ENCODE measurements at places on chromosomes 3 and 15.

- DNase-seq: no peak
Observed at GRCh38 chr15:72155003-72155621, 36.9 kb downstream of the SENP8 start.

- DNase-seq: no peak
Observed at GRCh38 chr3:173891272-173892100, 493.9 kb downstream of the NLGN1 start.

DNA sequence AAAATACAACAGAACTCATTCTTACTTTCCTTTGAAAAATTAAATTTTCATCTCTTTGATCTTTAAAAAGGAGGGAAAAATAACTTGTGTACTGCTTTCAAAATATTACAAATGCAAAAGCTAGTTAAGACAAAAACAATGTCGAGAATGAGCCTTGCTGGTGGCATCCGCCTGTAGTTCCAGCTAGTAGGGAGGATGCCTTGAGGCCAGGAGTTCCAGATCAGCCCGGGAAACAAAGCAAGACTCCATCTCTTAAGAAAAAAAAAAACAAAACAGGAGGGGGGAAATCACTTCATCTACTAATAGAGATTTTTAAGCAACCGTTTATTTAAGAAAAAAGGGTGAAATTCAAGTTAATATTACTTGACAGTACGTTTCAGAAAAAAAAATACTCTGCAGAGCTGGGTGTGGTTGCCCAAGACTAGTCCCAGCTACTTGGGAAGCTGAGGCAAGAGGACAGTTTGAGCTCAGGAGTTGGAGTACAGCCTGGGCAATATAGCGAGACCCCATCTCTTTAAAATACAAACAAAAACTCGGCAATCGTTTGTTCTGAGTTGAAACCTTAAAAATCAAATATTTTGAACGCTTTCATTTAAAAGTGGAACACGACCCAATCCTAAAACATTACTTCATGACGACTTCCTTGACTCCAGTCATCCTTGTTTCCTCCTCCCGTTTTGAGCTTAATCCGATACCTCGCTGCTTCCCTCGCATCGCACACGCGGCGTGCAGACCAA, 1.2 kb downstream of the KPNA1 start:
- no peak for DNase-seq

GRCh38 chr3:49406571-49407565, 4.9 kb downstream of the RHOA start:
- DNase-seq: no peak

- DNase-seq: no peak
Observed at GRCh38 chr3:171828902-171829770, 14.0 kb upstream of the TMEM212 start.

All from stimulated activated CD4-positive, alpha-beta T cell treated with anti-CD3 and anti-CD28 coated beads, Interleukin-15, amount 100 ng/mL, for 48 hours (primary cell).